ENCODE measurements at places on chromosomes 5 and 9. TPM values are rescaled to one million over a fixed set of nuclear protein-coding genes. Genes with fewer than 3 reads are reported as not detected.

- DNase-seq, result no peak
Observed at GRCh38 chr5:163915481-163915961, 410.1 kb downstream of the MAT2B start.

- no peak for DNase-seq
Observed at GRCh38 chr5:136963504-136963903, 535.6 kb downstream of the SPOCK1 start.

DNA sequence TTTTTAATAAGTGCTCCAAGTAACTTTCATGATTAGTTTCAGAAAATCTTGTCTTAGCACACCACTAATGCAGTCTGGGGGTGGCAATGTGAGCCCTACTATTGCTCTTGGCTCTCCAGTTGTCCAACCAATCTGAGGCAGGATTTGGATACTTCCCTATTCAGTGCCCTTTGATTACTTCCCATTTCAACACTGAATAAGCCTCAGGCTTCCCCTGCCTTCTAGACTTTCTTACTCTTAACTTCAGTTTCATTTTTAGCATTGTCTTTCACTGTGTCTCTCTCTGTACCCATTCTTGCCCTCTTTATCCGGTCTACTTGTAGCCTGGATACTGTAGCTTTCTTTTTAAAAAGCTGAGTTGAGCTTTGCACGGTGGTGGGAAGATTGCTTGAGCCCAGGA lies 186.1 kb downstream of the C9orf152 start:
- no peak for DNase-seq

- DNase-seq, result no peak
Observed at GRCh38 chr9:112747094-112747493, 3.5 kb upstream of the SNX30 start.

DNA sequence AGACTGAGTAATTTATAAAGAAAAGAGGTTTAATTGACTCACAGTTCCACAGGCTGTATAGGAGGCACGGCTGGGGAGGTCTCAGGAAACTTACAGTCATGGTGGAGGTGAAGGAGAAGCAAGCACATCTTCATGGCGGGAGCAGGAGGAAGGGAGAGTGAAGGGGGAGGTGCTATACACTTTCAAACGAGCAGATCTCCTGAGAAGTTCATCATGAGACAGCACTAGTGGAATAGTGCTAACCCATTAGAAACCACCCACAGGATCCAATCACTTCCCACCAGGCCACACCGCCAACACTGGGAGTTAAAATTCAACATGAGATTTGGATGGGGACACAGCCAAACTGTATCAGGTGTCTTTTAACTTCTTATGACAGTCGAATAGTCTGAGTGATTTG lies 1459.3 kb upstream of the ACO1 start:
- DNase-seq, result no peak

GRCh38 chr9:116101516-116101915 lies 52.1 kb upstream of the PAPPA start:
- no peak for DNase-seq

SLC25A46 gene
- total RNA-seq, result 126 TPM

All from MG63 (cell line).